Anterior cingulate cortex (tissue), 58 donors: ENCODE measurements at places on chromosomes 1 and 21.
A peak's percentile ranks its signal among the peaks of the same experiment; 100 is the strongest.

DNA sequence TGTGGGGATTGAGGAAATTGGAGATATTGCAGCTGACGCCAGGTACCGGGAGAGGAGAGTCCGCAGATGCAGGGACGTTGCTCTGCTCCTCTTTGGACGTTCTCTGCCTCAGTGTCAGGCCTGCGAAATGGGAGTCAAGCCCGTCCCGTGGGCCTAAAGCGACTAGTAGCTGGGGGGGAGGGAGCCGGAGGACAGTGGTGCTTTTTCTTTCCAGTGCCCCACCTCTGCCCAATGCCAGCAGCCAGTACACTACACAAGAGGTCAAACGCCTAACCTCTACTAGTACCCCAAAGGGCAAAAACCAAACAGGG, 413.6 kb upstream of the ESRRG start:
- no peak for DNase-seq

GRCh38 chr1:24111996-24112779, at the start of gene MYOM3:
Gene MYOM3 (minus strand): TSS chr1:24112135. CDS start chr1:24108636, 3,499 bp downstream.
- no peak for DNase-seq

DNA sequence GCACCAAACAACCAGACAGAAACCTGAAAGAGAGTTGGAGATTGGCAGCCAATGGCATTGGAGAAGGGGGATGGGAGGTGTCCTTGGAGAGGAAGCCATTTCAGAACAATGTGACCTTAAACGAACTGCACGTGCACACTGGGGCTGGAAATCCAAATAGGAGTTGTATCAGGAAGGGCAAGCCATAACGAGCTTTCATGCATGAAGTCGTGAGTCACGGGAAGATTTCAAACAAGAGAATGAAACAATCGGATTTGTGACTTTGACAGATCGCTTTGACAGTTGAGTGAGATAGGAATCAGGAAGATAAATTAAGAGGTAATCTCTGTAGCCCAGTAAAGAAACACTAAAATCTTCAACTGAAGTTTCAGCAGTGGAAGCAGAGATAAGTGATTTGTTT, 445.8 kb upstream of the ZP4 start:
- no peak for DNase-seq

- DNase-seq: no peak
Measured at GRCh38 chr1:184965944-184966860, 8.1 kb downstream of the NIBAN1 start.

DNA sequence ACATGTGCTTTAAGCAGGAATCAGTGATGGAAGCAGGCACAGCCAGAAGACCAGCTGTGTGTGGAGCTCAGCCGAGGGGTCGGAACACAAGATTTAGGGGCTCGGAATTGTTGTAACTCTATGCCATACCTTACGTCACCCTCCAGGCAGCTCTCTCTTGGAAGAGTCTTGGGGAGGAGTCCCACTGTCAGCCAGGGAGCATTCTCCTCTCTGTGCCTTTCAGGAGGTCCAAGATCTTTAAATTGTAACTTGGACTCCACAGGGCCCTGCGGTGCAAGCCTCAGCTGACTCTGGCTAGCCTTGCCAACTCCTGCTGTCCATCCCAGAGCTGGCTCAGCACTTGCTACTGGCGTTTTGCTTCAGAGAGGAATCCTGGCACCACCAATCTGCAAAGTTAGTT, 26.4 kb upstream of the ROR1 start:
- DNase-seq: no peak

GRCh38 chr1:18997508-18997907, 41.0 kb upstream of the IFFO2 start:
- peak; percentile 76 for DNase-seq

- no peak for DNase-seq
Measured at GRCh38 chr1:39571178-39571483, 5.5 kb downstream of the PABPC4 start.

- DNase-seq: no peak
Measured at GRCh38 chr1:151144474-151145303, 1.7 kb downstream of the SEMA6C start.

GRCh38 chr1:154912755-154913154, 23.8 kb downstream of the PMVK start:
- no peak for DNase-seq

DNA sequence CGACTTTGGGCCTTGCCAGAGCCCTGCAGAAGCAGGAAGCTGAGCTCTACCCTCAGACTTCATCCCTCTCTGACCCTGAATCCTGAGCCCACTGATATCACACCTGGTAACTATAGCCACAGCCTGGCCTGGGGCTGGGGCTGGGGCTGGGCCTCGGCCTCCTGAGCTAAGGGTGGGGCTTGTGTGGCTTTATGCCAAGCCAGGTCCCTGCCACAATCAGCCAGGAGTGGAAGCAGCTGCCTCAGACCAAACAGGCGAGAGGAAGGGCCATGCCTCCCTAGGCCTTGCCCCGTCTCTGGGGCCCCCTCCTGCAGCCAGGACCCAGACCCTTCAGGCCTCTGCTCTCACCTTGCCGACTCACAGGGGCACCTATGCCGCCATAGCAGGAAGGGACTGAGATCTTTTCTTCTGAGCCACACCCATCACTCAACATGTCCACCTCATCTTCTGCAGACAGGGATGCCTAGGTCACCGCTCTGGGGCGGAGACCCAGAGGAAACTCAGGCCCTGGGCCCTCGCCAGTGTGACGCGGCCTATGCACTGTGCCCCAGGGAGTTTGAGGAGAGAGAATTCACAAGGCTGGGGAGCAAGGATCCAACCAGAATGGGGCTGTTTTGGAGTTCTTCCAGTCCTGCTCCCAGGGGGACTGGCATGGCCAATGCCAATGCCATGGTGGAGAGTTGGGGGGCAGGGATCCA, 5.7 kb downstream of the UBXN11 start:
- DNase-seq: no peak

- no peak for DNase-seq
Measured at GRCh38 chr1:201745023-201745422, 83.9 kb upstream of the IPO9 start.

DNA sequence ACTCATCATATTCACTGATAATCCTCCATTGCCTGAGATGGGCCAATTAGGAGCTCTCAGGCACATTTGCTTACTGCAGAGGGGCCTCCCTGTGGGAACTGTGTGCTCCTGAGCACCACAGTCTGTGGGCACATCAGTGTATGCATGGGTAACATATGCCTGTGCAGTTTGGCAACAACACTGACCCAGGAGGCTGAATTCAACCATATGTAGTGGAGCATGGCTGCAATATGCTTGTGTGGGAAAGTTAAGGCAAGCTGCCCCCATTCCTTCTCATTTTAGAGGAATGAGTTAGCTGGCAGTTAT, 11.8 kb upstream of the FMOD start:
- no peak for DNase-seq

DNA sequence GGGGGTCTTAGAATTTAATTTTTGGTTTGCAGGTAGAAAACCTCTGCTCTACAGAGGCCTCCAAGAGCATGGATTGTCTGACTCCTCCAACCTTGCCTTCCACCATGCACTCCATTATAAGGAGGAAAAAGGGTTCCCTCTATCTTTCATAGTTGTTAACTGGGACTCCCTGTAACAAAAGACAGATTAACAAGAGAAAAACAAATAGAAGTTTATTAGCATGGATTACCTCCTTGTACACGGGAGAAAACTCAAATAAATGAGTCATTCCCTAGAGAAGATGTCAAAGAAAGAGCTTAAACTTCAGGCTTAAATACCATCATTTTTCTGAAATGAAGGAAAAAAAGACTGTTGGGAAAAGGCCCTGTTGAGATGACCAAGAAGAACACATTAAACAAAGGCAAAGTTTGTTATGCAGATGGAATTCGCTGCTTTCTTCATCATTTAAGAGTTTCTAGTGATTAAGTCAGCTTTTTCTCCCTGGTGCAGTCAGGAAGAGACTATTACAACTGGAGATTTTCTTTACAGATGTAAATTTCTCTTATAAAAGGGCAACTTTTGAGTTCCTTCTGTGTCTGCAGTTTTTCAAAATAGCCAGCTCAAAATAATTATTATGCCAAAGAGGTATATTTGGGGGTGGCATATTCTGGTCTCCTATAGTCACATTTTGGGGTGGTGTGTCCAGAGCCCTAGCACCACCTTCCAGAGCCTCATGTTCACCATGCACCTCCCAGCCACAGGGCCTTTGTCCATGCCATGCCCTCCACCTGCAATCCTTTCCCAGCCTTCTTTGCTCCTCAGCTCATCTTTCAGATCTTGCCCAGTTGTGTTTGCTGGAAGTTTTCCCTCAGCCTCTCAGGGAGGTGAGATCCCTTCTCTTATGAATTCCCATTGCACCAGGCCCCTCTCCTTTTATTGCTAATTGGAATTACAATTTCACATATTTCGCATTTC, 63.1 kb upstream of the KLHDC7A start:
- DNase-seq: no peak
